ENCODE measurements at places on chromosomes 1 and 21.

DNA sequence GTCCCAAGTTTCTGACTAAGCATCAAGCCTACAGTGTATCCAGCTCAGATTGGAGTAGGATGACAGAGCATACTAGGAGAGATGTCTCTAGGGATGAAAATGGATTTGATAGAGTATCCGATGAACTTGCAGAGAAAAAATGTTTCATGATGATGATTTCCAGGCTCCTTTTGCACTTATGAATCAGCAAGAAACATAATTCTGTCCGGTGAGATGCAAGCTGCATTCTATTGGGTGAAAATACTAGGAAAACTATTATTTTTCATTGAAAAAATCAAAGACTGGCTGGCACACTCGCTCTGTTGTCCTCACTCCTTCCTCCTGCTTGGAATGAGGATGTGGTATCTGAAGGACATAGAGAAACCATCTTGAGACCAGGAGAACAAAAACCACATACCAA, 35.4 kb upstream of the RAB3GAP2 start:
- no peak for DNase-seq

GRCh38 chr1:6507037-6507428, 15.6 kb upstream of the PLEKHG5 start:
- DNase-seq, result no peak

DNA sequence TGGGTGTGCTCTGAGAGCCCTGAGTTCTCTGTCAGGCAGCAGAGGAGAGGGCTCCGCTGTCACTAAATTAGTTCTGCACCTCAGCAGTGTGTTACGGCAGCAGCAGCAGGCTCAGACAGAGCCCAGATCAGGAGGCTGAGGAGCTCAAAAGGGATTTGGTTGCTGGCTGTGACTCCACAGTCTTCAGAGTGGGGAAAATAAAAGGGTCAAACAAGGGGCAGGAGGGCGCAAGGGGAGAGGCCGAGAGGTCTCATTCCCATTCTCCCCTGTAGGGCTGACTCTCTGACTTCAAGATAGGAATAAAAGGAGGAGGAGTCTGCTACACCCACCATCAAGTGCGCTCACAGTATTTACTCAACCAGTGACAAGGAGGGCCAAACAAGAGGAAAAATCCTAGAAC, 9.2 kb upstream of the SLC45A3 start:
- peak; percentile 41 for DNase-seq

DNA sequence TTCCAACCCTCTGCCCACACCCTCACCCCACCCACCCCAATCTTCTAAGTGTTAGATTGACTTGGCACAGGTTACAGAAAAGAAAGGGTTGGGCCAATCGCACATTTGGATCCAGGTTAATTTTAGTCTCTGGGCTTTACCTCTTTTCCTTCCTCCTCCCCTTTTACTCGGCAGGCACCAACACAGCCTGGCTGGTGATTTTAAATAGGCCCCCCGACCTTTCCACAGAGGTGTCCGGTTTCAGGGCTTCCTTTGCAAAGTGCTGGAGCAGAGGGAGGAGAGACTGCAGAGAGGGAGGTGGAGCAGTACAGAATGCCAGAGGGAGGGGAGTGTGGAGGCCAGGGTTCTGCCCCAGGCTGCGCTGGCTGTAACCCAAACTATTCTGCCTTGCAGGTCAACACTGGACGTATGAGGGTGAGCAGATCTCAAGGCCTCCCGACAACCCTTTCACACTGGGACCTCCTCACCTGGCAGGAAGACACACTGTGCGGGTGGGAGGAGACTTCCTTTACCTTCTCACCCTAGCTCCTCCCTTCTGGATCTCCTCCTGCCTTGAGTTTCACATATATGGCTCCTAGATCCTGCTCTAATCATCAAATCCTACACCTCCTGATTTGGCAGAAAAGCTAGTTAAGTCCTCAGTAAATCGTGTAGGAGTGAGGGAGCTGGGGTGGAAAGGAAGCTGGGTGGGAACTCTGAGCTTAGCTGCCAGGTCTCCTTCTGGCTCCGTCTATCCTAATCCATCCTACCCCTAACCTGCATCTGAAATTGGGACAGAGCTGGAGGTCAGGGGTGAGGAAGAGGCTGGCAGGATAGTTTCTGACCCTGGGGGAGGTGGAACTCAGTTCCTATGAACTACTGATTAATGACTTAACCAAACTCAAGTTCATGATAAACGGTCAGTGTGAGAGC, 2.4 kb downstream of the CA14 start:
- DNase-seq, result peak; percentile 82

- DNase-seq, result no peak
These were observed 43.9 kb upstream of the CNN3 start for GRCh38 chr1:94970783-94971182.

DNA sequence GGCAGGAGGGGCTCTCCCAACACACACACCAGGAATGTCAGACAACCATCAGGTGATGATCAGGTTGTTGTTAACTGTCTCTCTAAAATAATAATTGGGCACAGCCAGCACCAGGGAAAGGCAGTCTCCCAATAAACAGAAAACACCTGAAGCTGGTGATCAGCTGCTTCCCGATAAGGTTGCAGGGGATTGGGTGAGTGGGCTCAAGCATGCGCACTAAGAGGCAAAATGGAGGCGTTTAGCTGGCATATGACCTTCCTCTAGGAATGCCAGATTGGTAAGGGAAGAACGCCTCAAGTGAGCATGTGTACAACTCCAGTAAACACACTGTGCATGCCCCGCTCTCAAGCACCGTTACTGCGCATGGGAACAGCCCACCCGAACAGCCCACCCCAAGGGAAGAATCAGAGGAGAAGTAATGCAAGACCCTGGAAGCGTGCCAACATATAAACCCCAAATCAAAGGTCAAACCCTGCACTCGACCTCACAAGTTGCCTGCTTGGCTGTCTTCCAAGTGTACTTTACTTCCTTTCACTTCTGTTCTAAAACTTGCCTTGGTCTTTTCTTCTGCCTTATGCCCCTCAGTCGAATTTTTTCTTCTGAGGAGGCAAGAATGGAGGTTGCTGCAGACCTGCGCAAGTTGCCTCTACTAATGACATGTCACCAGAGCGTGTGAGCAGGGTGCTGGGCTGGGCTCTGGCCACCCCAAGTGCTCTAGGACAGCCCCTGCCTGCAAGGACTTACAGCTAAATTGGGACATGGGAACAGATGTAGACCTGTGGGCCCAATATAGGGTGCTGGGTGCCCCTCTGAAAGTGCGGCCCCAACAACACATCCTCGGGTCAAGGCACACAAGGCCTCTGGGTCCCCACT, 200.8 kb downstream of the RHOU start:
- no peak for DNase-seq
